ENCODE measurements at places on chromosomes 3 and 15.

- no peak for DNase-seq
These were observed 617 bp upstream of the EOGT start for GRCh38 chr3:69014022-69014580.

DNA sequence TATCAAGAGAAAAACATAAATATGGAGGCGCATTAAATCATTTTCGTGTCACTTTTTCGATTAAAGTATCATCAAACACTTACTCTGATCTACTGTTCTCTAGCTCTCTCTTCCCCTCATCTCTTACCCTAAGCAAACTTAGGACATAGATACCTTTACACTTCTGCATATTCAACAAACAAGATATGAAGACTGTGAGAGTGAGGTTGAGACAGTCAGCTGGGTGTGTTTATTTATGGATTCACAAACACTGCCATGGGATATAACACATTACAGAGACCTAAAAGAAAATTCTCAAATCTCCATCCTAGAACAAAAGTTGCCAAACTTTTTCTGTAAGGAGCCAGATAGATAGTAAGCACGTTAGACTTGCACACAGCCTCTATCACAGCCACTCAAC, 85.2 kb upstream of the ZNF385D start:
- DNase-seq: no peak

GRCh38 chr3:124496061-124496460, 234.2 kb upstream of the UMPS start:
- DNase-seq: no peak

DNA sequence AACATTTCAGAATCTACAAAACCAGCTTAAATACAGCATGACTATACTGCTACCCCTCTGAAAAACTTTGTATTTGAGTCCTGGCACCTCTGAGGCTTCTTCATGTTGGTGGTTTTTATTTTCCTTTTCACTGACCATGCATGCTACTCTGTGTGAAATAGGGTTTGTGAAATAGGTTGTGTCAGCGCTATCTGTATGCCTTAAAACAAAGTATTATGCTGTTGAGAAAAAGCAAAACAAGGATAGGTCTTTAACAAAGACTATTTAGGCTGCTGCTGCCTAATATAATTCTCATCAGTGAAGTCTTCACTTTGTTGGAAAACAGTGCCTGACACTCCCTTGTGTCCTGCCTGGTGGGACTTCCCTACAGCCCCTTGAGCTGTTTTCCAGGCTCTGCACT, 28.7 kb upstream of the TRAK1 start:
- DNase-seq: no peak

DNA sequence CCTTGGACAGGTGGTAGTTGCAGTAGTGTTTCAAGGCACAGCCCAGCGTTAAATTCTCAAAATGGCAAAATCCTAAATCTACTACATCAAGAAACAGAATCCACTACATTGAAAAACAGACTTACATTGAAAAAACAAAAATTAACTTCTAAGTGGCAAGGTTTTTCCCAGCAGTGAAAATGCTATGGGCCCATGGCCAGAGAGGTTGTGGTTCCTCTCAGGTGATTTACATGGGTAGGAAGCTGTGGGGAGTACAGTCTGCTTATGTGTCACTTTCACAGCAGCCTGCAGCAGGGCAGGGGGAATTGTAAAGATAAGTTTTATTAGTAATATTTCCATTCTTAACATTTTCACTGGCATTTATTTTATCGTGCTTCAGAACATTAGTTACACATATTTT, 24.9 kb downstream of the TTC14 start:
- no peak for DNase-seq

DNA sequence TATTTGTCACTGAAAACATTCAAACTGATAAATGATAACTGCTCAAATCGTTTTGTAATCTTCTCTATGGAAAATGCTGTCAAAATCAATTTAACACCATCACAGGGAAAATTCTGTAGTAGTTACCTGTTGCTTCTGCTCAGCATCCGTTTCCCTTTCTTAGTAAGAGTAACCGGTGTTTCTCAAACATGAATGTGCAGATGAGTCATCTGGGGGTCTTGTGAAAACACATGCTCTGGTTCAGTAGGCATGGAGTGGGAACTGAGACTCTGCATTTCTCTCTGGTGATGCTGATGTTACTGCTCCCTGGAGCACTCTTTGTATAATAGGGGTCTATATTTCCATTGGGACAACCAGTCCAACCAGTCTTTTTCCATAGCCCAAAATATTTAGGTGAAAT, 145.1 kb downstream of the SEMA6D start:
- no peak for DNase-seq

All from germinal center (tissue), 1 donor.